ENCODE measurements at places on chromosomes 4 and X. TPM values are rescaled to one million over a fixed set of nuclear protein-coding genes. Genes with fewer than 3 reads are reported as not detected.

GRCh38 chrX:35829501-35829900, 31.4 kb downstream of the MAGEB16 start:
- DNase-seq: no peak

- DNase-seq: no peak
These were observed 73.3 kb downstream of the NCAPG start for GRCh38 chr4:17884063-17884462.

DNA sequence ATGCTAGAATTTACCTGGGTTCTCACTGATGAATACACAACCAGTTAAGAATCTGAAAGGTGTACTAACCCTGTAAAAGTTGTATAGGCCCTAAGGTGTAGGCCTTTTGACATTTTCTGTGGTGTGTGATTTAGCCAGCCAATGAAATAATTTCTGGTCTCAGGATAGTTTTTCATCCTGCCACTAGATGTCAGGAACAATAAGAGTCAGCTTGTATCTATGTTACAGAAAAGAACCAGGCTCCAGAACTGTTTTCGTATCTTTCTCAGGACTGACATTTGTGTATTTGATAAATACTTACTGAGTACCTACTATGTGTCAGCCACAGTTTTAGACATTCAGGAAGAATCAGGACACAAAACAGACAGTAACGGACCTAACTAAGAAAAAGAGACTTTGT, 673.6 kb upstream of the TENM3 start:
- DNase-seq: no peak

GRCh38 chr4:154838694-154839093, 57.6 kb downstream of the RBM46 start:
- no peak for DNase-seq

DNA sequence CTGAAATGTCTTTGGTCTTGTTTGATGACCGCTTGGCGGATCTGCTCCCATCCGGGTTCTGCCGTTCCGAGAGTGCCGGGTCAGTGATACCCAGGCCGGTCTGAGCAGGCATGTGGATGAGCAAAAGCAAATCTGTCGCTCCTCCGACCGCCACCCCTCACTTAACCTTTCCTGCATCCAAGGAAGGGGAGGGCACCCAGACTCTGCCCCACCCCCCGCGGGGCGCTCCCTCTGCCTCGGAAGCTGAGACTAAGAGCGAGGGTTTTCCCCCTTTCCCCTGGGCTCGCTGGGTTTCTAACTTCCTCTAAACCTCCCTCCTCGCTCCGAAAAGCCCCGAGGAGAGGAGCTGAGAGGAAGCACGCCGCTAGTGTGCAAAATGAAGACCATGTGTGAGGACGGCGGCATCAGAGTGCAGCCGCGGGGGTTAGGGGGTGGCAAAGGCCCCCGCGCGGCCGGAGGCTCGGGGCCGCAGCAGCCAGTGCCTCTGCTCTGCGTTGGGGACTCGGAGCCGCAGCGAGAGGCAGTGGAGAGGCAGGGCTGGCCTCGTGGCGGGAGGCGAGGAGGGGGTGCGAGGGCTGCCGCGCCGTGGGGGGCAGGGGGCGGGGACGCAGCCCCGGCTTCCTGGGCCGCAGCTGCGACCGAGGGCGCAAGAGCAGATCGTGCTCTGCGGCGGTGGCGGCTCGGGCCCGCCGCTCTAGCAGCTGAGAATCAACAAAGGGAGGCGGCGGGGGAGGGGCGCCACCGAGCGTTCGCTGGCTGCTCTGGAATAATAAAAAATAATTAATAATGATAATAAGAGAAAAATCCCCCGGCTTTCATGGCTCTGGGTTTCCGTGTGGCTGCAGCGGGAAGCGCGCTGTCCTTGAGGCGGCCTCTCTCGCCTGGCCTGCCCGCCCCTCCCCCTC, 55.8 kb upstream of the BCOR start:
- peak; percentile 61 for DNase-seq

Gene CABS1
- total RNA-seq: not detected

- DNase-seq: no peak
These were observed 67.8 kb downstream of the USP38 start for GRCh38 chr4:143252478-143252877.

GRCh38 chrX:132277953-132278614, 58.8 kb upstream of the RAP2C start:
- DNase-seq: no peak

DNA sequence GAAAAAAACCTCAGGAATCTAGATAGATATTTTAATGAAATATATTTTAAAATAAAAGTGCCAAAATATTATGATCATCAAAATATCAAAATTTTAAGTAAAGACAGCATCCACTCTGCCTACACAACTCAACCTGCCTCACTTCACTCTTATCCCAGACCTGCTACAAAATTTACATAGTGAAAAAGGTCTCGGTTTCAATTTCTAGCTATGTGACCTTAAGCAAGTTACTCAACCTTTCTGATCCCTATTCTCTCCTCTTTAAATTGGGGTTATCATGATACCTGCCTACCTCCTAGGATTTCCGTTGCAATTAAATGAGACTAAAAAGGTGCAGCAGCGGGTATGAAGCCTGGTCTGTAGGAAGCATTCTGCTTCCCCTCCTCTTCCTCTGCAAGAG, 72.9 kb downstream of the FAM114A1 start:
- no peak for DNase-seq

Gene NPY1R
- total RNA-seq: not detected

Gene ZCCHC18
- 2.8 TPM for total RNA-seq

DNA sequence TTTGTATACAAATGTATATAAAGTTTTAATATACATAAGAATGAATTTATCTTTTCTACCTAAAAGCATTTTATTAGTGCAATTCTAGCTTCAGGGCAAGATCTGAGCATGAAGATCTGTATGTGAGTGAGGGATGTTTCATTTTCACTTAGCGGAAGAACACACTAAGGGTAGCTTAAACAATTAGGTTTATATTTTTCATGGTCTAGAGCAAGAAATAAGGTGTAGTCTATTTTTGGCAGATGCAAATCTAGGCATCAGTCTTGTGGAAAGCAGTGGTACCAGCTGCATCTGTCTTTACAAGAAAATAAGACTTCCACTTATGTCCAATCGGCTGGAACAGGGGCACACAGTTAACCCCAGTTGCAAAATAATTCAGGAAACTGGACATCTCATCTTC, 433.3 kb downstream of the ADAM29 start:
- DNase-seq: no peak

- DNase-seq: no peak
These were observed 8.4 kb upstream of the MAN2B2 start for GRCh38 chr4:6566391-6567190.

DNA sequence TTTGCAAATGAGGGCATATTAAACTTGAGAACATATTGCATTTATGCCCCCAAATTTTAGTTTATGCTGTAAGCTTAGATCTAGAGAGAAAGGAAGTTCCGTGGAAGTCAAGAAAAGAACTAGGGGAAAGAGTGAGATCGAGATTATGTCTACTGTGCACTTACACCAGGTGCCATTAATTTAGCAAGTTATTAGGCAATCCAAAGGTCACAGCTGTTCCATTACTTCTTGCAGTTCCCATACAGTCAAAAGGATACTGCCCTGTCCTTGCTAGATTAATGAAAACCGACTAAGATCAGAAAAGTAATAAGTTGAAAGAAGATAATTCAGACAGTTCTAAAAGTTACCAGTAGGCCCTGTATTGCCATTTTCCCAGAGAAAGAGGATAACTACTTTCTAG, 49.3 kb upstream of the SLC7A11 start:
- DNase-seq: no peak

DNA sequence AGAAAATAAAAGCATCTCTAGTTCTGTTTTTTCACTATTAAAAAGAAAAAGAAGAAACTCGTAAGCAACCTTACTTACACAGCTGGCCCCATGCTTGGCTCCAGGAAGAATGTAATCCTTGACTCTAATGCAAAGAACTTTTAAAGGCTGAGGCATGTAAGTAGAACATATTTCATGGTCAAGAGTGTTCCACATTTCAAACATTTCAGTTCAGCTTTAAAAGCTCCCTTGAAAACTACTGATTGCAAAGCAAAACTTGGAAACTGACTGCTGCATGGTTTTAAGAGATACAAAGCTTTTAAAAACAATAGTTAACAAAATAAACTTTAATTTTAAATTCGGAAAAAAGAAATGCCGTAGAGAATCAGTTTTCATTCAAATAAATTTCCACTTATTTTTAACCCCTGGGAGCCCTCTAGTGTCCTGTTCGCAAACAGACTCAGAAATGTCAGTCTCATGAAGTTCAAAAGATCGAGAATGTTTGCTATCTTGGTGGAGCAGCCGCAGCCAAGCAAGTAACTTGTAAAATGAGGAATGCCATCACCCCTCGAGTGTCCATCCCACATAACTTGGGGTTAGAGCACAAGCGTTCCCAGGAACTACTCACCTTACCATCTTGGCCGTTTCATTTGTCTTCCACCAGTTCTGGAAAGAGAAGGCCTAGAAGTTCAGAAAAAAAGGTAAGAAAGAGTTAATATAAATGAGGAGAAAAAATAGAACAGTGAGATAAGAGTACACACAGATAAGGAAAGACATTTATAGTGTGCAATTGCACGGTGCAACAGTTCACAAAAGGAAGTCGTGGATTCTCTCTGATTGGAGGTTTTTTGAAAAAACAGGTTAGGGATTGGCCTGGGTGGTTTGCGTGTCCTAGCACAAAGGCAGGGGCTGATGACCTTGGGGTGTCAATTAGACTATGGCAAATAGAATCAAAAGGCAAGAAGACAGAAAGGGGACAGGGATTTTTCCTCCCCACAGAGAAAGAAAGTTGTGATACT, at the start of gene GASK1B:
Gene GASK1B (minus strand): TSS at position 765 of the 998 bp plus-strand sequence. CDS start 1,650 bp downstream, outside the sequence.
- no peak for DNase-seq

- DNase-seq: no peak
These were observed 445.6 kb downstream of the IQCM start for GRCh38 chr4:149370002-149370401.
